Stomach (tissue), 19 donors: ENCODE measurements at places on chromosomes 2 and 18. TPM values are rescaled to one million over a fixed set of nuclear protein-coding genes. Genes with fewer than 3 reads are reported as not detected.

The ZSWIM2 gene
- not detected for polyA plus RNA-seq

The RNU2-63P gene
- polyA plus RNA-seq = not detected

The SLC5A7 gene
- polyA plus RNA-seq = not detected

The KCNIP3 gene
- 3.1 TPM for polyA plus RNA-seq

The SELENOI gene
- 2.8 TPM for polyA plus RNA-seq

The SERPINB3 gene
- polyA plus RNA-seq = 0.62 TPM

The SPATS2L gene
- 116 TPM for polyA plus RNA-seq

The EGR4 gene
- 0.05 TPM for polyA plus RNA-seq

The THAP4 gene
- polyA plus RNA-seq = 64.1 TPM

The HYCC2 gene
- polyA plus RNA-seq = 4.0 TPM

The TMEM247 gene
- polyA plus RNA-seq = not detected

The CROCC2 gene
- polyA plus RNA-seq = not detected

The ICOS gene
- not detected for polyA plus RNA-seq

DNA sequence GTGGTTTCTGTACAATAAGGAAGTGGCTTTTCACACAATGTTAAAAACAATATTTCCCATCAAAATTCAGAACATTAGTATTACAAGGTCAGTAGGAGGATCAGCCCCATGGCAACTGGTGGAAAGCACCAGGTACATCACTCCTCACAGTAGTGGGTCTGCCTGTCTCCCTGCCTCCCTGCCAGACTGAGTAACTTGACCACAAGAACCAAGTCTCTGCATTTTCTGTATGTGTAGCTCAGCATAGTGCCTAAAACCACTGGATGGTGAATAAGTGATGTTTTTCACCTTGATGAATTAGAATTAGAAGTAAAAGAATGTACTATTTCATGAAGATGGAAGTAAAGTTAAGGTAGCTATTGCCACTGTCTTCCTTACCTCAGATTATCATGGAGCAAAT lies 4.1 kb upstream of the WDR7 start:
- peaks cover 22% of the 10 kb centered on the region for H3K4me1 ChIP-seq
- H3K27ac ChIP-seq = no peak overlapping the region
- H3K4me3 ChIP-seq = no peak overlapping the region
- H3K27me3 ChIP-seq = no peaks in the 10 kb centered on the region
- no peaks in the 10 kb centered on the region for H3K36me3 ChIP-seq

DNA sequence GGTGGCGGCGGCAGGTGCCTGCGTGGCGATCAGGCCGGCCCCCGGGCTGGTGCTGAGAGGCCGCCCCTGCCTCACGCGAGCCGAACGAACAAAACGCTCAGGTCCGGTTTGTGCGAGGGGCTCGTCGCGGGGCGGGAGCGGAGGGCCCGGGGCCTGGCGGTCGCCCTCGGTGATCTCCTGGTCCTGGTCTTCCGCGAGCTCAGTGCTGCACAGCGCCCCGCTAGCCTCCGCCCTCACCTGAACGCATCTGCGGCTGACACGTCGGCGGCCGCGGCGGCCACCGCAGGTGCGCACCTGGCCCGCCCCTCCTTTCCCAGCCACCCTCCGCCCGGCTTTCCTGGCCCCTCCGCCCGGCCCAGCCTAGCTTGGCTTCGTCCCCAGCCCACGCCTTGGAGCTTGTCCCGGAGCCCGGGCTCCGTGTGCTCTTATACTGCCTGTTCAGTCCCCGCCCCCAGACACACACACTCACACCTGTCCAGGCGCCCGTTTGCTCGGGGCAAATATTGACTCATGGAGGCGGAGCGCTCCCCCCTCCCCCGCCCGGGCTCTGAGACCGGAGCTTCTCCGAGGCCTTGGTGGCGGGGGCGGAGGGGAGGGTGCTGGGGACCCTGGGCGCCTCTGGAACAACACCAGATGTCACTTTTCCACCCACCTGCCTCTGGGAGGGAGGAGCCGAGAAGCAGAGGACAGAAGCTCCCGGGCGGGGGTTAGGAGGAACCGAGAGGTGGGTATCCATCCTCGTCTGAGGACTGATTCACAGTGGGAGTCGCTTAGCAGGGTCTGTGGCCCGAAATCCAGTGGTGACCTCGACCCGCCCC lies 8.6 kb upstream of the CRYBA2 start:
- no peaks in the 10 kb centered on the region for H3K36me3 ChIP-seq
- peaks cover 58% of the 10 kb centered on the region for H3K4me1 ChIP-seq
- peaks cover 19% of the 10 kb centered on the region for H3K27me3 ChIP-seq
- peak overlapping the region; percentile 47 for H3K4me3 ChIP-seq
- H3K27ac ChIP-seq = peak overlapping the region; percentile 92
- DNase-seq = peak; percentile 95

DNA sequence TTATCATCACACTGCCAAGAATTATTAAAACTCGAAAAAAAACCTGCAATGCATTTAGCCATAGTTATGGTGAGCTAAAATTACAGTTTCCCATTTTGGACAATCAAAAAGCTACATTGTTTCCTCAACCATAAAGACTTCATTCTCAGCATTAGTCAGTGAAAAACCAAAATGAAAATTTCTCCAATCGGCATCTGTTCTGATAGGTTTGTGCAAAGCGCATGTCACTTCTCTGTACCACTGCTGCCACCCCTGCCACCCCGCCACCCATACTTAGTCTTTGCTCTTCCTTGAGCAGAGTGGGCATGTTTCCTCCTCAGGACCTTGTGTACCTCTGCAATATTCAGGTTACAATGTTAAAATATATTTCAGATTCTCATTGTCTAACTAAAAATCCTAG lies 7.1 kb upstream of the ZBTB14 start:
- no peak overlapping the region for H3K27ac ChIP-seq
- no peaks in the 10 kb centered on the region for H3K27me3 ChIP-seq
- H3K4me1 ChIP-seq = no peaks in the 10 kb centered on the region
- H3K4me3 ChIP-seq = no peak overlapping the region
- DNase-seq = no peak

- no peak overlapping the region for H3K27ac ChIP-seq
- H3K4me1 ChIP-seq = no peaks in the 10 kb centered on the region
- no peaks in the 10 kb centered on the region for H3K27me3 ChIP-seq
- no peak for DNase-seq
- no peaks in the 10 kb centered on the region for H3K36me3 ChIP-seq
- H3K4me3 ChIP-seq = no peak overlapping the region
Observed at GRCh38 chr18:52222211-52222610, 117.8 kb upstream of the DCC start.

GRCh38 chr2:163665817-163666216 lies 70.0 kb downstream of the FIGN start:
- no peaks in the 10 kb centered on the region for H3K36me3 ChIP-seq
- H3K27ac ChIP-seq = no peak overlapping the region
- H3K4me3 ChIP-seq = no peak overlapping the region
- no peak for DNase-seq
- H3K27me3 ChIP-seq = no peaks in the 10 kb centered on the region

DNA sequence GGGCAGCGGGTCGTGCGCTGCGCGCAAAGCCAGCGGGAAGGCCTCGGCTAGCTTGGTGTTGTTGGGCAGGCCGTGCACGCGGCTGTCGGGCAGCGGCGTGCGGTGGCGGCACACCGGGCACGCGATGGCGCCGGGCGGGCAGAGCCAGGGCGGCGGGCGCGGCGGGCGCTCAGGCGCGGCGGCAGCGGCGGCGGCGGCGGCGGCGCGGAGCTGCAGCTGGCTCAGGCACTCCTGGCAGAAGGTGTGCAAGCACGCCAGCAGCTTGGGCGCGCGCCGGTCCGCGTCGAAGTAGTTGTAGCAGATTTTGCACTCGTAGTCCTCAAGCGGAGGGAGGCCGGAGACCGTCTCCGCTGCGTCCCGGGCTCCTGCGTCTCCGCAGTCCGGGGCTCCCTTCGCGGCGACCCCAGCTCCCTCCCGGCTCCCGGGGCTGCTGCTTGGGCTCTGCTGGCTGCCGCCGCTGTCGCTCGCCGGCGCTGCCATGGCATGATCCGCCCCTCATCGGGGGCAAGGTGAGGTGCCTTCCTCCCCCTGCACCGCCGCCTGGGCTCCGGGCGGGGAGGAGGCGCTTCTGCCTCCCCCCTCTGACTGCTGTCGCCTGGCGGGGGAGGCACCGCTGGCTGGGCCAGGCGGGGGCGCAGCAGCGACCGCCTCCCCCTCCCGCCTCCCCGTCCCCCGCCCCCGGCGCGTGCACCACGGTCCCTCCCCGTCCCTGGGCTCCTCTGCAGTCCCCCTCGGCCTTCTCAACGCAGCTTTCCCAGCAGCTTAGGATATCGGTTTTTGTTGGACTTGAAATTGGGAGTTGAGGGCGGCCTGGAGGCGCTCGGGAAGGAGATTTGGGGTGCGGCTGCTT lies 21.0 kb upstream of the PAX3 start:
- no peaks in the 10 kb centered on the region for H3K36me3 ChIP-seq
- peaks cover 30% of the 10 kb centered on the region for H3K4me1 ChIP-seq
- peaks cover 27% of the 10 kb centered on the region for H3K27me3 ChIP-seq
- peak overlapping the region; percentile 58 for H3K4me3 ChIP-seq
- DNase-seq = no peak

DNA sequence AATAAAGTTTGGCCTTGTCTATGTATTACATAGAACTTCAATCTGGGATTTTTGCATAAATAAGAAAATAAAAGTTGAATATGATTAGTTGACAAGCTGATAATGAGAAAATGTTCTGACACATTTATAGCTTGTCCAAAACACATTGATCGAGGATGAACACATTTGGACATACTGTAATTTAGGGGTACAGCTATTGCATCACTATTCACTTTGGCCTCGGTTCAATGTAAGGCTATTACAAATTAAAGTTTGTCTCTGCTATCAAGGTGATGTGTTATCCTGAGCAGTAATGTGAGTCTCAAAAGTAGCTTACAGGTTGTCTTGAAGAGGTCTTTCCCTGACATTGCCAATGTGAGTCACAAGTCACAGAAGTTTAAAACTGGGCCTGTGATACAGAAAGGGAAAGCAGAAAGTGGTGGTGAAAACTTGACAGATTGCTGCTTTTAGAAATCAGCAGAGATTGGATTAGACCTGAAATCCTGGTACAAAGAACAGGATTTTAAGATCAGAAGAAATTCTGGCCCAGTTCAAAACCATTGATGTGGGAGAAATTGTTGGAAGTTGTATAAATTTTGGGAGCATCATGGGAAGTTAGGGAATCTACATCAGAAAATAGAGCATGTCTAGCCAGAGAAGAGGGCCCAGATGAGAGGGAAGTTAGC lies 674.1 kb downstream of the NYAP2 start:
- no peaks in the 10 kb centered on the region for H3K36me3 ChIP-seq
- no peak overlapping the region for H3K27ac ChIP-seq
- no peak for DNase-seq
- no peaks in the 10 kb centered on the region for H3K4me1 ChIP-seq
- no peaks in the 10 kb centered on the region for H3K27me3 ChIP-seq

- H3K4me3 ChIP-seq = no peak overlapping the region
- H3K4me1 ChIP-seq = no peaks in the 10 kb centered on the region
- H3K27ac ChIP-seq = no peak overlapping the region
- H3K27me3 ChIP-seq = no peaks in the 10 kb centered on the region
- DNase-seq = no peak
Observed at GRCh38 chr2:233982421-233983121, 65.4 kb downstream of the TRPM8 start.

GRCh38 chr2:75553935-75554531 lies 6.7 kb downstream of the EVA1A start:
- no peak overlapping the region for H3K4me3 ChIP-seq
- peaks cover 28% of the 10 kb centered on the region for H3K27me3 ChIP-seq

DNA sequence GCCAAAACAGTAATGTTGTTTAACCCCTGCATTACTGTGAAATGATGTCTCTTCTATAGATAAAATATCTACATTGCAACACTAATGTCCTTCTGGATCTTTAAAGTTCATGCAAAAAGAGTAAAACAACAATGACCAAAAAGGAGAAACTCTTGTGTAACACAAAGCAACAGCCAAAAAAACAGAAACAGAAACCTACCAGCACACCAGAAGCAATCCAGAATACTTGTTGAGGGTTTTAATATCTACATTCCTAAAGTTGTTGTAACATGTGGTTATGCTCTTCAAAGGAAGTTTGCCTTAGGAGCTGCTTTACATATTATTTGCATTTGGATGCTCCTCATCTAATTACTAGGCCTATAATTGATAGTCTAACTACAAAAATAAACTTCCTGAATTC lies 157.2 kb downstream of the BABAM2 start:
- H3K36me3 ChIP-seq = no peaks in the 10 kb centered on the region
- no peak overlapping the region for H3K27ac ChIP-seq
- no peak for DNase-seq
- H3K4me3 ChIP-seq = no peak overlapping the region
- no peaks in the 10 kb centered on the region for H3K27me3 ChIP-seq

DNA sequence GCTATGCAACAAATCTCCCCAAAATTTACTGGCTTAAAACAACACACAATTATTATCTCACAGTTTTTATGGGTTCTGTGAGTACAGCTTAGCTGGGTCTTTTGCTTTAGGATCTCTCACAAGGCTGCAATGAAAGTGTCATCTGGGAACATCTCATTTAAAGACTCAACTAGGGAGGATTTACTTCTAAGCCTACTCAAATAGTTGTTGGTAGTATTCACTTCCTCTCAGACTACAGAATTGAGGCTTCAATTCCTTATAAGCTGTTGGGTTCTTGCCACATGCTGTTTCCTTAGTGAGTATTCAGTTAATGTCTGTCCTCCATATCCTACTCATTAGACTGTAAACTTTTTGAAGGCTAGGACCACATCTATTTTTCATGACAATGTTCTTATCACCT lies 72.3 kb downstream of the MDH1 start:
- H3K4me3 ChIP-seq = no peak overlapping the region
- DNase-seq = no peak
- no peaks in the 10 kb centered on the region for H3K27me3 ChIP-seq
- H3K27ac ChIP-seq = no peak overlapping the region

GRCh38 chr2:60530660-60531281 lies 22.7 kb downstream of the BCL11A start:
- peak overlapping the region; percentile 79 for H3K27ac ChIP-seq
- no peaks in the 10 kb centered on the region for H3K27me3 ChIP-seq
- peak overlapping the region; percentile 9 for H3K4me3 ChIP-seq
- peak; percentile 94 for DNase-seq
- peaks cover 29% of the 10 kb centered on the region for H3K4me1 ChIP-seq

DNA sequence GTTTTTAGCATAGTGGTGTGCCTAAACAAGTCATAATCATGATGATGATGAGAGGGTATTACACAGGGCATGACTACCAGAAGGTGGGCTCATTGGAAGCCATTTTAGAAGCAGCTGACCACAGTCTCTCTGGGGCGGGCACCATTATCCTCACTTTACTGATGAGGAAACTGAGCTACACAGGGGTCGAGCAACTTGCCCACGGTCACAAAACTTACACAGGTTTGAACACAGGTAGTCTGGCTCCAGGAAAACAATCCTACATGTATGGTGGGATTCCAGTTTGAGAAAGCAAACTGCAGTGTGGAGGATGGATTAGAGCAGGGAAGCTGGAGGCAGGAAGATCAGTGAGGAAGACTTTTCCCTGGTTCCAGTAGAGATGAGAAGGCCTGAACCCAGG lies 6.2 kb downstream of the RHOB start:
- no peak overlapping the region for H3K27ac ChIP-seq
- H3K27me3 ChIP-seq = no peaks in the 10 kb centered on the region
- H3K36me3 ChIP-seq = peaks cover 12% of the 10 kb centered on the region
- no peak overlapping the region for H3K4me3 ChIP-seq

DNA sequence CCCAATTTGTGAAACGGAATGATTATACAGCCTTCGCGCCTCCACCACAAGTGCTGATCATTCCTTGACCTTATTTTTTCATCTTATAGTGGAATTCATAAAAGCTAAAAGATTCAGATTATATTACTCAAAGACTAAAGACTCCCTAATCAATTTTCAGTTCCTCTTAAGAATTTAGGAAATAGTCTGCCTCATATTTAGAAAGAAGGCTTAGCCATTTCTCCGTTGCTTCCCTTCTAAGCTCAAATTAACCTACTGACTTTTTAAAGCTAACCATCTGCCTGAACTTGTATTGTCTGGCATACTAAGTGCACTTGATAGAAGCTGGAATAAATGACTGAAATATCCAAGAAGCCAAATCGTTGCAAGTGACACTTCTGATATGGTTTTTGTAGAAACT lies 44.7 kb downstream of the HNRNPLL start:
- no peaks in the 10 kb centered on the region for H3K27me3 ChIP-seq
- no peak overlapping the region for H3K4me3 ChIP-seq
- H3K36me3 ChIP-seq = no peaks in the 10 kb centered on the region
- no peak for DNase-seq
- H3K4me1 ChIP-seq = no peaks in the 10 kb centered on the region
